CD4-positive, alpha-beta memory T cell (primary cell): ENCODE measurements at places on chromosomes 2 and 18. TPM values are rescaled to one million over a fixed set of nuclear protein-coding genes. Genes with fewer than 3 reads are reported as not detected.

ITPRID2 gene
- polyA plus RNA-seq = 7.0 TPM

GRCh38 chr18:56258178-56258577 is 380.2 kb downstream of the TXNL1 start:
- no peak for DNase-seq

DNA sequence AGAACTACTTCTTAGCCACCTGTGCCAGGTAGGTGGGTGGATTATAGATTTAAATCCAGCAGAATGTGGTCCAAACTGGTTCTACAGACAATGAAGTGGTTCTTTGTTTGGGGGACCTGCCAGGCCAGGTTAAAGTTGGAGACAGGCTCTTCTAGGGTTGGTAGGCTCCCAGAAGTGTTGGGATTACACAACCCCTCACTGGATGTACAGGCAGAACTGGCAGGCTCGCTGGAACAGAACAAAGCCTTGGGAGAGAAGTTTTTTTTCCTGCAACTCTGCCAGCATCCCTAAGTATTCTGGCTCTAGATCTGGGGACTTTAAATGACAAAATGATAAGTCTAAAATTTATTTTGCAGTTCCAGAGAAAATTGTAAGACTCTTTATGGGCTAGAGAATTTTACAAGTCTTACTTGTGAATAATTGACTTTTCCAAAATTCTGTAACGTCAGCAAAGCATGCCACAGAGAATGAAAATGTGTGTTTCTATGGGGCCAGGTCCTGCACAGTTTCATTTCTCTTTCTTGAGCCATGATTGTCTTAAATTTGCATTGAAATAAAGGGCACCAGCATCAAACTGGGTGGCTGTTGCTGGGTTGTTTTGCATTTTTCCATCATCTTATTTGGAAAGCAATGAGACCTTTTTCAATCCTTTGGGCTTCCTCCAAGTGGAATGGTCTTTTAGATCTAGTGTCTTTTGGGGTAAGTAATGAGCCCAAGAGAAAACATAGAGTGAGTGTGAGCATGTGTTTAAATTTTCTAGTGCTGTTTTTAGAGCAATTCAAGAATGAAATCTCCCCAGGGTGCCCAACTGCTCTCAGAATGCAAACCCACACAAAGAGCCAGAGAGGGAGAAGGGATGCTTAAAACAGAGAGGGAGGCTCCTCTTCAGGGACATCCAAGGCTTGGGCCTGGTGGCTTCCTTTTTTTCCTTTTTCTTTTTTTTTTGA is 32.4 kb upstream of the ATL2 start:
- DNase-seq = no peak

- no peak for DNase-seq
Observed at GRCh38 chr2:189425676-189426075, 15.6 kb upstream of the WDR75 start.

GRCh38 chr18:74937291-74937690 is 271.6 kb downstream of the PTGR3 start:
- DNase-seq = no peak

RGPD3 gene
- not detected for polyA plus RNA-seq

DNA sequence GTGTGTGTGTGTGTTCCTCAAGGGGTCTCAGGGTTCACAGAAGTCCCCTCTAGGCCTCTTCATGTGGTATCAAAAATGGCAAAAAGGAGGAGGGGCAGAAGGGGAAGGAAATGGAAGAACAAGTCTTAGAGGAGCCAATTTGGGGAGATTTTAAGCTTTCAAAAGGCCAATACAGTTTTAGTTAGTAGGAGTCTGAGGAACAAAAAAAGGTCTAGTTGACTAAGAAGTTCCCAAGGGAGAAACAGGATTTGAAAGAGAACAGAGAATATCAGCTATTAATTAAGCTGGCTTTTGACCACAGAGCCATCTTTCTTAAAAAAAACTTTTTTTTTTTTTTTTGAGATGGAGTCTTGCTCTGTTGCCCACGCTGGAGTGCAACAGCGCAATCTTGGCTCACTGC is 7.1 kb downstream of the RNF125 start:
- DNase-seq = no peak

STPG4 gene
- polyA plus RNA-seq = not detected

DNA sequence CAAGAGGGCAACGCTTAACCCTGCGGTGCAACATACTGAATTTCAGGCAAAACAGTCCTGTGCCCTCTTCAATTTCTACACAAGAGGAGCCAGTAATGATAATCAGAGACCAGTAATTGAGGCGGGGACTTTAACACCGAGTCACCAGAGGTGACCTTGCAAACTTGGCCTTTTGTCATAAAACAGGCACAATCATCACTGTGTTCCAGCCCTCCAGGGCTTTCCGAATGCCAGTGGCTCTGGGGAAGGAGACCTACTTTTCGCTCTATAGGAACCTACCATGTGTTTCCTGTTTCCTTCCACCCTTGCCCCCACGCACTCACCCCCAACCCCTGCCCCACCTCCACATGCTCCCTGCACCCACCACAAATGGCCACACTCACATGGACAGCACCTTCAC is 47.2 kb upstream of the LOXHD1 start:
- DNase-seq = no peak

G6PC2 gene
- polyA plus RNA-seq = not detected

STEAP3 gene
- not detected for polyA plus RNA-seq

DNA sequence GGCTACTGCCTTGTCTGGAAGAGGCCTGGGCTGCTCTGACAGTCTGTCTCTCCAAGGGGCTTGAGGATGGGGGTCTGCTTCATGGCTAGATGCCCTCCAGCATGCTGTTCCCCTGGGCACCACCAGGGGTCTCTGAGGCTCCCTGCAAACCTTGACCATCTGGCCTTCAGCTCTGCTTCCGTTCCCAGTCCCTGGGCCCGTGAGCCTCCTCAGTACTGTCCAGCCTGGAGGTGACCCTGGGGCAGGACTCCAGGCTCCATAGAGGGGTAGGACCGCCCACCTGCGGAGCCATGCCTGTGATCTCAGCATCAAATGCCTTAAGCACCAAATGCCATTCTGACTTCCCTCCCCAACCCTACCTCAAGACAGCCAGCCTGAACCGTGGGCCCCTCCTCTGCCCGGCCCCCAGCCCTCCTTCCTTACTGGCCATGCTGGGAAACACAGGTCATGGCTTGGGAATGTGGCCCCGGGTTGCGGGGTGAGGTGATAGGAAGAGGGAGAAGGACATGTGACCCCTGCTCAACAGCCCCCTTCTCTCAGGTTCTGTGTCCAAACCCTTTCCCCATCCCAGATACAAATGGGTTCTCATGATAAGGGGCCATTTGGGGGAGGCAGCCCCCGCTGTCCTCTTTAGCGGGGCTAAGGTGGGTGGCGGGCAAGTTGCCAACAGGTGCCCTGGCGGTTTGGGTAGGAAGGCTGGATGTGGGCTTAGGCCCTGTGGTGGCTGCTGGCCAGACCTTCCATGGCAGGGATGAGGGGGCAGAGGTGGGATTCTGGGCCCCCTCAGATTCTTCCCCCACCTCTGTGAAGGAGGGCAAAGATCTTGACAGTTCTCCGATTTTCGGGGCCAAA is 25.0 kb downstream of the SPEG start:
- peak; percentile 36 for DNase-seq

GRCh38 chr2:42256505-42256904 is 87.4 kb downstream of the EML4 start:
- DNase-seq = no peak

DNA sequence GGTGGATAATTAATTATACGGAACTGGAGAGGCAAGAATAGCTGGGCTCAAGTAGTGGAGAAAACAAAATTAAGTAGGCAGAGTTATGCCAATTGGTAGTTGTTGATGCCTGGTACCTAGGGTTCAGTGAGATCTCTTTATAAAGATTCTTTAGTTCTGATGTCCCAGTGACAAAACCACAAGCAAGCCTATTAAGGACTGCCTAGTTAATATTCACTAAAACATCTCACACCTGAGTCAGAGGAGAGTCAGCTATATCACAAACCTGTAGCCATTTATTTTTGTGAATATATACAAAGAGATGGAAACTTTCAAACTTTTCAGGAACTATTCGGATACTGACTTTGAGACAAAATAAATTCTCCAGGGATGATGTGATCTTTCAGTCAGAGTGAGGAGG is 213.9 kb upstream of the CYP26B1 start:
- DNase-seq = no peak

SNRNP200 gene
- polyA plus RNA-seq = 84.8 TPM

SCRN3 gene
- polyA plus RNA-seq = 10.8 TPM

DNA sequence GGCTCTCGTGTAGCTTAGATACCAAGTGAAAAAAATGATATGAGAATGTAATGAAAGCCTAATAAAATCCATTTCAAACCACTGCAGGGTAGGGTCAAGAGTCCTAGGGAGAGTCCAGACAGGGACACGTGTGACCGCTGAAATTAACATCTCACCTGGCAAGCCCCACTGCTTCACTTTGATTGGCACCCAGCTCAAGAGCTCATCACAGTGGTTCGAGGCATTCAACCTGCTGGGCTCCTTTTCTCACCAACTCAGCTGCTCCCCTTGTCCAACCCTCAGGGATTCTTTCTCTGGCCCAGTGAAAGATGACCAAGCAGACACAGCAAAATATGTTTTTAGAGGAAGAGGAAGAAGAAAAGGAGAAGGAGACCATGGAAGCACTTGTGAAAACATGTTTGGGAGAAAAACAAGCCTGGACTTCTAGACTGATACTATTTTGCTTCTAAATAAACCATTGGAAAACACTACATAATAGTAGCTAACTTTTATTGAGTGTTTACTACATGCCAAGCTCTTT is 49.2 kb upstream of the CREB1 start:
- DNase-seq = no peak

- peak; percentile 26 for DNase-seq
Observed at GRCh38 chr2:54724560-54725342, 1.3 kb downstream of the EML6 start.

KANSL1L gene
- 0.62 TPM for polyA plus RNA-seq

CNNM4 gene
- 0.94 TPM for polyA plus RNA-seq

- DNase-seq = no peak
Observed at GRCh38 chr18:1002653-1003178, 98.0 kb downstream of the ADCYAP1 start.

- no peak for DNase-seq
Observed at GRCh38 chr2:237876061-237876526, 16.7 kb downstream of the RAMP1 start.

GRCh38 chr2:21333684-21334083 is 209.9 kb downstream of the TDRD15 start:
- DNase-seq = no peak

DNA sequence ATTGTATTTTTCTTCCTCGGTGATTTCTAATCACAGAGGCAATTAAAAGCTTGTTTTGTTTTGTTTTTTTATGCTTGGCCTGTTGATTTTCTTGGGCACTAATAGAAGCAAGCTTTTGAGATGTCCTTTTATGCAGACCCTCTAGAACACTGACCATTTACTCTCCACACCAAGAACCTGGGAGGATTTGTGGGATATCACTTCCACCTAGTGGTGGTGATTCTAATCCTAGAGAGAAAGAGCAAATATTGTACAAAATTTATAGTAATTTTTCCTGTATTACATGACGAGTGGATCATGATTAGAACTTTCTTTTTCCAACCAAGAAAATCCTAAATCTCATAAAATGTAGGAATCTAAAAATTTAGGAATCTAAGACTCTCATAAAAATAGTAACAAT is 23.4 kb downstream of the NEMP2 start:
- no peak for DNase-seq

LONRF2 gene
- polyA plus RNA-seq = not detected

C2orf42 gene
- 22.4 TPM for polyA plus RNA-seq

GRCh38 chr18:10232062-10232461 is 222.4 kb upstream of the APCDD1 start:
- no peak for DNase-seq
